ENCODE measurements at places on chromosomes 16 and 17.

DNA sequence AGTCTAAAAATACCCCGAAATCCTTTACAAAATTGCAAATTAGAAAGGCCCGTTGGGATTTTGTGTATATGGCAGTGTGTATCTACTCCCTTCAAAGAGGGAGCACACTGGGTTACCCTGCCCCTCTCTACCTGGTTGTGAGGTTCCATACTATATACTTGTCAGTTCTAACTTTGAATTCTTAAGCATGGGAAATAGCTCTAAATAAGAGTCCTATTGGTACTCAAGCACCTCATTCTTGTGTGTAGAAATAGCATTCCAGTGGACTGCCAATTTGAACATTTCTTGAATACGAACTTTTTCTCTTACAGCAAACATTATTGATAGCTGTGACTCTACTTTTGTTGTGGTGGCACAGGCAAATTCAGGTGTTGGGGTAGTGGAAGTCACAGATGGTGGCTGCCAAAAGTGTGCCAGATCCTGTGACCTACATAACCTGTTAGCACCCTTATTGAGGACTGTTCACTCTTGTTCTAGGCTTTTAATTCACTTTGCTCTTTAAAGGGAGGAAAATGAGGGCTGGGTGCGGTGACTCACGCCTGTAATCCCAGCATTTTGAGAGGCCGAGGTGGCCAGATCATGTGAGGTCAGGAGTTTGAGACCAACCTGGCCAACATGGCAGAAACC lies 16.1 kb downstream of the ESRP2 start:
- DNase-seq, result no peak

DNA sequence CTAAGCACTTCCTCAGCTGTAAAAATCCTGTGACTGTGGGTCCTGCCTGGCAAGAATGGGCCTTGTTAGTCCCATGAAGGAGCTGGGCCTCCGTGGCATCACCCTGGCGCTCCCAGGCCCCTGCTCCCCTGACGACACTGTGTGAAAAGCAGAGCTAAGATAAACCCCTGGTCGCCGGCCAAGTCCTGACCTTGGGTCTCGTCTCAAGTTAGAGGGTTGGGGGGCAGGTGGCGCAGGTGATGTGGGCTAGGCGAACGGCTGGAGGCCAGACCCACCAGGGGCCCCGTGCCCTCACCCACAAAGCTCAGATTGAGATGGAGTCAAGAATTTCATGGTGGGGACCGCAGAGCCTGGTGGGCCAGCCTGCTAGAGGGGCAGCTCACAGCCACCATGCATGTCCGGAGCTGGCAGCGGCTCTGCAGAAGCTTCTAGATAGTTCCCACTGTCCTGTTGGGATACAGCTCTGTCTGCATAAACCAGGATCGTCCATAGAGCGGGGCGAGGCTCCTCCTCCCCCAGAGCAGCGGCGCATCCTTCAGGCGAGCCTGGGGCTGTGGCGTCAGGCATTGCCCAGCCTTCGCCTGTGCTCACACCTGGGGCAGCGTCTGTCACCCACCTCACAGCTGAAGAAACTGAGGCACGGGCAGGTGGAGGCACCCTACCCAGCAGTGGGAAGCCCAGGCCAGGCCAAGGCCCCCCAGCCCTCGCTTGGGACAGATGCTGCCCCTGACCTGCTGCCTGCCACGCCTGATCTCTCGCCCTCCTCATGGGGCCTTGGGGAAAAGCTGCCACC lies 12.0 kb downstream of the CYBC1 start:
- no peak for DNase-seq

DNA sequence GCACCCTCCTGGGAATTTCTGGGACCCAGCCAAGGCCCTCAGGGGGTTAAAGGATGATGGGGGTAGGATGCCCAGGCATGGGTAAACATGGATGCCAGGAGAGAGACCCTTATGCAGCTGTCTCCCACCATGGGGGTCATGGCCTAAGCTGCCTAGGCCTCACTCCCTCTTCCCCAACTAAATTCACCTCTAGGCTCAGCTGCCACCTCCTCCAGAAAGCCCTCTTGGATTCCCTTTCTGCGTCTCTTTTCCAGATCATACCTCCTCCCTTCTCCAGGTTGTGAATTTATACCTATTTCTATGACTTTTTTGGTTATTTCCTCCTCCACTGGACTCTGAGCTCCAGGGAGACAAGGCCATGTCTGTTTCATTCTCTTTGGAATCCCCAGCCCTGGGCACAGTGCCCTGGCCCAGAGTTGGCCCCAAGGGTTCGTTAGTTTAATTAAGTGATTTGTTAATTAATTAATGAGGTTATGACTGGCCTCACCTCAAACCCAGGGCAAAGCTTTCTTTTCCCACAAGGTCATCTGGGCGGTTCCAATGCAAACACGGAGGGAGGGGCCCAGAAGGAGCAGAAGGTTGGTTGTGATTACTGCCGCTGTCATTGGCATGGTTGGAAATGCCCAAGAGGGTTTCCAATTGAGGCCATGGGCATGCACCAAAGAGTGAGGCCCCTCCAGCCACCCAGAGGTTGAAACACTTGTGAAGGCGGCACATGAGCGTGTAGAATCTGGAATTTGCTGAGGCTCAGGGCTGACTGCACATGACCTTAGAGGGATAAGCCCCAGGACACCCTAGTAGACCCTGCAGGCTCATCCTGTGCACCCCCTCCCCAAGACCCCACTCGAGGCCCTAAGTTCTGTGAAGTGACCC lies 6.9 kb upstream of the KRT17 start:
- no peak for DNase-seq

DNA sequence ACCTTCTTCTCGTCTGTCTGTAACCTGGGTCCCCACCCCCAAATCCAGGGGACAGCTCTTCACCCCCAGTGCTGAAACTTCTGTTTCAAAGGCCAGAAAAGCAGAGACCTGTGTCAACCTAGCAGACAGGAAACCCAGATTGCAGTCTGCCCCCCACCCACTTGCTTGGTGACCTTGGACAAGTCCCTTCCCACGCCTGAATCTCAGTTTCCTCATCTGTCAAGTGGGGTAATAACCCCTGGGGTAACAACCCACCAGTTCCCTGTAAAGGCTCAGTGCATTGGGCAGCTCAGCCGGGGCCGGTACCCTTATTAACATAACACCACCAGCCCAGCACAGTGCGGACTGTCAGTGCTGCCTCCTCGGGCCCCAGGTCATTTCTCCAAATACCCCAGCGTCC lies 1.3 kb downstream of the STX1B start:
- DNase-seq, result no peak

DNA sequence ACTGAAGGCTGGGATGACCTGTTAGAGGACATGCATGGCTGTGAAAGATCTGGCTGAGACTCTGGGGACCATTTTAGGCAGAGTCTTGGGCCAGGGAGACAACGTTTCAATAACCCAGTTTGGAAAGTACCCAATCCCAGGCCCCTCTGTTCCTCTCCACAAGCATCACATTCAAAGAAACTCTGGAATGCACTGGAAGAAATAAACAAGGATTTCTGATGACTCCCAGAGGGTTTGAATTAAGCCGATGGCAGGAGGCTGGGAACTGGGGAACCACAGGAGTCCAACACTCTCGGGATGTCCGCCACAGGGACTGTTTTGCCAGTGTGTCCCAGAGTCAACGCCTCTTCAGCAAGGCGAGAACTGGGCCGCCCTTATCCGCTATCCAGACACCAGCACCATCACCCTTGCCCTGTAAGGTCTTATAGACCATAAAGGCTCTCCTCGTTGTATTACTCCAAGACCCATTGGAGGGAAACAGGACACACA lies 3.3 kb downstream of the PMP22 start:
- DNase-seq, result no peak

- DNase-seq, result no peak
These were observed 15.1 kb upstream of the CIBAR2 start for GRCh38 chr16:85127379-85127723.

- DNase-seq, result no peak
These were observed 92.2 kb downstream of the IRX3 start for GRCh38 chr16:54194334-54194743.

DNA sequence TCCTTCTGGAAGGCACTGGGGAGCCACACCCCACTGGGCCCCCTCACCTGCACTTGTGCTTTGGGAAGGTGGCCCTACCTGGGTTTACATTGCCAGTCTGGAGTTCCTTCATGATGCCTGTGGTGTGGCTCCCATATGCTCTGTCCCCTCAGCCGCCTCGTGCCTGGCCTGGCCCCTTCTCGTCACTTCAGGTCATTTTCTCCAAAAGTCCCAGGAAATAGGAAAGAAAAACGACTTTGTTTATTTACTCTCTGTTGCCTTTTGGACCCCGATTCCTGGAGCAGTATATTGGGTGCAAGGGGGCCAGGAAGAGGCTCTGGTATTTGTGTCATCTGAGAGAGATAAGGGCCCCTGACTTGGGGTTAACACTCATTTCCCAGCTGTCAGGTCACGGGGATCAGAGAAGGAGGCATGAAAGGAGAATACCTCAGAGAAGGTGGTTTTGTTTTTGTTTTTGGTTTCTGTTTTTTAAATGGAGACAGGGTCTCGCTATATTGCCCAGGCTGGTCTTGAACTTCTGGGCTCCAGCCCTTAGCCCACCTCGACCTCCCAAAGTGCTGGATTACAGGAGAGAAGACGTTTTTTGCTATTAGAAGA lies 4.7 kb downstream of the SOCS3 start:
- no peak for DNase-seq

GRCh38 chr16:52539191-52539590 lies 7.8 kb downstream of the TOX3 start:
- no peak for DNase-seq

DNA sequence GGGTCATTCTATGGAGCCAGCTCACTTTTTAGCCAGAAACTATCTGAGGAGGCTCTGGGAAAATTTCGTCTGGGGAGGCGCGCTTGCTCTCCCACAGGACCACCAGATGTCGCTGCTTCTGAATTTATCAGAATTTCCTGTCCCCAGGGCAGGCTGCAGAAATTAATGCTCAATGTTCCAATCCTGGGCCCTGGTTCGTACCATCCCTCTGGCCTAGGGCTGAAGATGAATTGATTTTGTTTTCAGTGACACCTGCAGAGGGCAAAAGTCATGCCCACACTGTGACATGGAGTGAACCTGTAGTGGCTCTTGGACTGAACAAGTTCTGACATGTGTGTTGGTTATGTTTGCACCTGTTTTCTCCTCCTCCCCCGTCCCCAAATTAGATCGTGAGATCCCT lies 482.6 kb downstream of the NPIPA7 start:
- no peak for DNase-seq
